ENCODE measurements at places on chromosomes 3 and 15.
A peak's percentile ranks its signal among the peaks of the same experiment; 100 is the strongest.

GRCh38 chr3:141413801-141414689, 45.7 kb downstream of the ZBTB38 start:
- peak; percentile 54 for DNase-seq

- no peak for DNase-seq
These were observed 11.4 kb downstream of the LAMP3 start for GRCh38 chr3:183151086-183151485.

- no peak for DNase-seq
These were observed 20.1 kb downstream of the SRGAP3 start for GRCh38 chr3:9229325-9229724.

DNA sequence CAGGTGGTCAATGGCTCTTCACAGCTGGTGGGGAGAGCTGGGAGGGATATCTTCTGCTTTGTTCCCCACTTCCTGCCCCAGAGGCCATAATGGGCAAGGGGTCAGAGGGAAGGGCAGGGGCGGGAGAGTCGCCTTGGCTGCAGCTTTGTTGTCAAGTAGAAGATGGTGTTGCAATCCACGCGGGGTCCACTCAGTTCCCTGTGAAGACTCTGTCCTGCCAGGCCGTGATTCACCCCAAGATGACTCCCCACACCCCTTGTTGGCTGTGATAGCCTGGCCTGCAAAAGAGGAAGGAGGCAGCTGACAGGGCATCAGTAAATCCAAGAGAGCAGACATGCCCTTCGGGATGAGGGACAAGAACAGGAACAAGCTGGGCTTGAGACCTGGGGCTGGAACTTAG, 6.9 kb downstream of the GALNT15 start:
- DNase-seq: peak; percentile 68

- no peak for DNase-seq
These were observed 201.1 kb downstream of the MAGI1 start for GRCh38 chr3:65837604-65838003.

- no peak for DNase-seq
These were observed 329.3 kb downstream of the TBL1XR1 start for GRCh38 chr3:176867681-176868663.

Measured in CD4-positive, alpha-beta T cell treated with Interleukin-4 for 1 hour (primary cell).